ENCODE measurements at places on chromosomes 2 and 18. TPM values are rescaled to one million over a fixed set of nuclear protein-coding genes. Genes with fewer than 3 reads are reported as not detected.

GRCh38 chr2:2586068-2586776 is 255.1 kb upstream of the MYT1L start:
- DNase-seq, result no peak
- H3K27me3 ChIP-seq, result no peaks in the 10 kb centered on the region
- H3K27ac ChIP-seq, result no peak overlapping the region
- H3K4me1 ChIP-seq, result no peaks in the 10 kb centered on the region
- no peaks in the 10 kb centered on the region for H3K36me3 ChIP-seq

GRCh38 chr2:17621781-17622180 is 81.3 kb downstream of the VSNL1 start:
- no peaks in the 10 kb centered on the region for H3K4me1 ChIP-seq
- H3K27me3 ChIP-seq, result no peaks in the 10 kb centered on the region
- no peak overlapping the region for H3K4me3 ChIP-seq
- H3K36me3 ChIP-seq, result no peaks in the 10 kb centered on the region
- no peak for DNase-seq

- H3K4me1 ChIP-seq, result no peaks in the 10 kb centered on the region
- DNase-seq, result no peak
- no peaks in the 10 kb centered on the region for H3K36me3 ChIP-seq
- H3K27me3 ChIP-seq, result no peaks in the 10 kb centered on the region
- no peak overlapping the region for H3K27ac ChIP-seq
Measured at GRCh38 chr18:45222180-45222579, 393.1 kb upstream of the SLC14A2 start.

- no peak overlapping the region for H3K27ac ChIP-seq
- H3K4me3 ChIP-seq, result no peak overlapping the region
- no peaks in the 10 kb centered on the region for H3K4me1 ChIP-seq
- no peaks in the 10 kb centered on the region for H3K36me3 ChIP-seq
Measured at GRCh38 chr2:72947952-72948830, 30.9 kb downstream of the EMX1 start.

DNA sequence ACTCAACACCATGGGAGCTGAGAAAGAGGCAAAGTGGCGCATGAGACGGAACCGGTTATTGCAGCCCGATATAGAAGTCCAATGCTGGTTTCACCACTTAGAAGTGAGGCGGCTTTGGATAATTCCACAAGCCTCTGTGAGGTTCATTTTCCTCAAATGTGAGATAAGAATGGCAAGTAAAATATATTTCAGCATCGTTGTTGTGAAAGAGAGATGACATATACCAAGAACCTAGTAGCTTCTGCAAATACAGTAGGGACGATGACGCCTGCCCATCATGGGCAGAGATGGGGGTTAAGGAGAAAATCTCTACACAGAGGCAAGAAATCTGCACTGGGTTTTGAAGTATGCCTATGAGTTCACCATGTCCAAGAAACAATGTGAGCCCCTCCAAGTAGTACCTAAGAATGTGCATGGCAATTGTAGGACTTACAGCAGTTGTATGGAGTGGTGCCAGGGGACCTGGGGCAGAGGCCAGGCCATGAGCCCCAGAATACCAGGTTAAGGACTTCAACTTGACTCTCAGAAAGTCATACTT is 352.0 kb downstream of the RNF144A start:
- no peak overlapping the region for H3K27ac ChIP-seq
- H3K36me3 ChIP-seq, result no peaks in the 10 kb centered on the region
- H3K4me3 ChIP-seq, result no peak overlapping the region
- H3K27me3 ChIP-seq, result no peaks in the 10 kb centered on the region

The MOCOS gene
- 9.7 TPM for total RNA-seq

DNA sequence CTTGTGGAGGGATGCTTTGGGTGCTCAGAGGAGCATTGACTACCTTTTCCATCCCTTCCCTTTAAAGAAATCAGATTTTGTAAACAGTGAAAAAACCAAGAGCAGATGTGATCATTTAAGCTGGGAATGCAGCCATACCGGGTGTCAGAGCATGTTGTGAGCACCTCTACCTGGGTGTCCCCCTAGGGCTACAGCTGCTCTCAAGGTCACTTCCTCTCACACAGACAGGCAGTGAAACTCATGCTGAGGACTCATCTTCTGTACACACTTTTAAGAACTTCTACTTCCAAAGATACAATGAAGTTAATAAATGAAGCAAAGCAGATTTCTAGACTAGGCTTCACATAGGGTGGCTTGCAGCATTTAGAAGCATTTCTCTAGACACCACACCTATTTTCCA is 48.4 kb upstream of the FRZB start:
- no peak overlapping the region for H3K27ac ChIP-seq
- H3K4me3 ChIP-seq, result no peak overlapping the region
- no peaks in the 10 kb centered on the region for H3K4me1 ChIP-seq
- H3K27me3 ChIP-seq, result no peaks in the 10 kb centered on the region

The C2orf66 gene
- 1.2 TPM for total RNA-seq

DNA sequence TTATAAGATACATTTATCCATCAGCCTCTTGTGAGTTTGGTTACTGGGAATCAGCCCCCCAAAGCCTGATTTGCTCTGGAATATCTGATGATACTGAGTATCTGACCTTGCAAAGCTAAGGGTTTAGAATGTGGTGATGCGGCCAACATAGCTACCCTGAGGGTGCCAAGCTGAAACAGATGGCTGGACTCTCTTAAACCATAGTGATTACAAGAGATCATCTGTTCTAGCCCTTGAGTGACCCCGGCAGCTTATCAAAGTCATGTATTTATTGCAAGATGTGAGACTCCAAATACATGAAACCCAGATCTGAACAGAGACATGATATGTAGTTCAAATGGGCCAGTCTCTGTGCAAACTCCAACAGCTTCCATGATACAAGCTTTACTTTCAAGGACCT is 78.2 kb upstream of the CABLES1 start:
- H3K4me1 ChIP-seq, result no peaks in the 10 kb centered on the region
- no peaks in the 10 kb centered on the region for H3K36me3 ChIP-seq
- H3K27me3 ChIP-seq, result no peaks in the 10 kb centered on the region

The SULT1C4 gene
- 5.9 TPM for total RNA-seq

The TNFRSF11A gene
- 6.4 TPM for total RNA-seq

DNA sequence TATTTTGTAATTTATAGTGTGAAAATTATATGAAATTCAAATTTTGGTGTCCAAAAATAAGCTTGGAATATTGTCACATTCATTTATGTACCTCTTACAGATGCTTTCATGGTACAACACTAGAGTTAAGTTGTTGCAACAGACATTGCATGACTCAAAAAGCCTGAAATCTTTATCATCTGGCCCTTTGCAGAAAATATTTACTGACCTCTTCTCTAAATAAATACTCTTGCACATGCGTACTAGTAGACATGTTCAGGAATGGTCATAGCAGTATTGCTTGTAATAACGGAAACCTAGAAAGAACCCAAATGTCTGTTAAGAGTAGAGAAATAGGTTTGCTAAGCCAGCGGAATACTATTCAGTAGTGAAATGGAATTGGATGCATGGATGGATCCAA is 60.4 kb downstream of the GALNT1 start:
- no peak for DNase-seq
- H3K4me3 ChIP-seq, result no peak overlapping the region
- no peaks in the 10 kb centered on the region for H3K27me3 ChIP-seq
- H3K4me1 ChIP-seq, result no peaks in the 10 kb centered on the region
- H3K27ac ChIP-seq, result no peak overlapping the region
- H3K36me3 ChIP-seq, result no peaks in the 10 kb centered on the region

DNA sequence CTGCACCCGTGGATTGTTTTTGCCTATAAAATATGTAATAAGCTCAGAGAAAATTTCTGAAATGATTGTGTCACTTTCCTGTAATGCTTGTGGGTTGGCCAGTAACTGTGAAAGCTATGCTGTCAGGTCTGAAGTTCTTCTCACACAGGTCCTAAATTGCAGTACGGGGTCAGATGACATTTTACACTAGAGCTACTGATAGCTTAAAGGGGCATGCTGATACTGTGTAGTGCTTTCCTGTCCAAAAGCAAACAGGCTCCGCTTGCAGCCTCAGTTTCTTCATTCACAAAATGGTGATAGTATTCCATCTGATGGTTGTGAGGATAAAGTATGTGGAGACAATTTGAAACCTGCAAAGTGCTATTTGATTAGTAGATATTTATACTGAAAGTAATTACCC is 7.6 kb upstream of the FARSB start:
- no peaks in the 10 kb centered on the region for H3K27me3 ChIP-seq
- H3K27ac ChIP-seq, result no peak overlapping the region
- no peaks in the 10 kb centered on the region for H3K36me3 ChIP-seq
- no peaks in the 10 kb centered on the region for H3K4me1 ChIP-seq

The SERPINB11 gene
- total RNA-seq, result not detected

DNA sequence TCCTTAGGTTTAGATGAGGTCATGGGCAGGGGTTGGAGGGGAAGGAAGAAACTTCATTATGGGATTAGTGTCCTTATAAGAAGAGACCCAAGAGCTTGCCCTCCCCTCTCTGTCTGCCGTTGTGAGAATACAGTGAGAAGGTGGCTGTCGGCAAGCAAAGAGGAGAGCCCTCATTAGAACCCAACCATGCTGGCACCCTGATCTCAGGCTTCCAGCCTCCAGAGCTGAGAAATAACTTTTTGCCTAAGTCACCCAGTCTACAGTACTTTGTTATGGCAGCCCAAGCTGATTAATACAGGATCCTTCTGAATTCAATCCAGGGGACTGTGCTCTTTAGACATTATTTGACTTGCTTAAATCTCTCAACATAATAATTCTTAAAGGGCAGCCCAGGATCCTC is 209.0 kb downstream of the RNF152 start:
- DNase-seq, result no peak
- H3K27ac ChIP-seq, result no peak overlapping the region
- no peaks in the 10 kb centered on the region for H3K27me3 ChIP-seq
- no peak overlapping the region for H3K4me3 ChIP-seq

The MYOM1 gene
- total RNA-seq, result 6.9 TPM

GRCh38 chr2:19349911-19350677 is 8.3 kb downstream of the OSR1 start:
- no peaks in the 10 kb centered on the region for H3K4me1 ChIP-seq
- no peaks in the 10 kb centered on the region for H3K36me3 ChIP-seq
- H3K27me3 ChIP-seq, result peaks cover 6% of the 10 kb centered on the region
- H3K27ac ChIP-seq, result peak overlapping the region; percentile 29
- DNase-seq, result no peak

The SULT1C2 gene
- total RNA-seq, result not detected

The LIPG gene
- total RNA-seq, result 0.16 TPM

DNA sequence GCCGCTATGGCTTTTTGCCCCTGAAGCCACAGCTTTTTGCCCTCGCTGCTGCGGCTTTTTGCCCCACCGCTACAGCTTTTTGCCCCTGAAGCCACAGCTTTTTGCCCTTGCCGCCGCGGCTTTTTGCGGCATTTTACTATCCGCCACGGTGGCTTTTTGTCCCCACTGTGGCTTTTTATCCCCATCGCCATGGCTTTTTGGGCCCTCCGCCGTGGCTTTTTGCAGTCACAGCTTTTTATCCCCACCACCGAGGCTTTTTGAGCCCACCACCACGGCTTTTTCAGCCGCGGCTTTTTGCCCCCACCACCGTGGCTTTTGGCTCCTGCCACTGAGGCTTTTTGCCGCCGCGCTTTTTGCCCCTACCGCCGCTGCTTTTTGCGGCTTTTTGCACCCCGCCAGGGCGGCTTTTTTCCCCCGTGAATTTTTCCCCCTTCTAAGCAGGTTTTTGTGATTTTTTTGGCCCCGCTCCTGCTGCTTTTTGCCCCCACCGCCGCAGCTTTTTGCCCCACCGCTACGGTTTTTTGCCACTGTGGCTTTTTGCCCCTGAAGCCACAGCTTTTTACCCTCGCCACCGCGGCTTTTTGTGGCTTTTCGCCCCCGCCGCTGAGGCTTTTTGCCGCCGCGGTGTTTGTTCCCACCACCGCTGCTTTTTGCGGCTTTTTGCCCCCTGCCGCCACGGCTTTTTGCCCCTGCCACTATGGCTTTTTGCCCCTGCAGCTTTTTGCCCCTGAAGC is 2797.2 kb upstream of the TEKT4 start:
- no peak overlapping the region for H3K27ac ChIP-seq
- H3K27me3 ChIP-seq, result no peaks in the 10 kb centered on the region
- DNase-seq, result no peak
- no peaks in the 10 kb centered on the region for H3K36me3 ChIP-seq

The ZNF396 gene
- 7.8 TPM for total RNA-seq

GRCh38 chr2:26048791-26049190 is 14.9 kb downstream of the RAB10 start:
- no peaks in the 10 kb centered on the region for H3K36me3 ChIP-seq
- H3K4me3 ChIP-seq, result no peak overlapping the region
- no peaks in the 10 kb centered on the region for H3K4me1 ChIP-seq
- H3K27me3 ChIP-seq, result no peaks in the 10 kb centered on the region
- no peak for DNase-seq

The LIMS4 gene
- 0.64 TPM for total RNA-seq

GRCh38 chr2:188456114-188456909 is 164.6 kb downstream of the GULP1 start:
- no peak for DNase-seq
- H3K27ac ChIP-seq, result no peak overlapping the region
- H3K27me3 ChIP-seq, result no peaks in the 10 kb centered on the region

The FAM237A gene
- total RNA-seq, result not detected

DNA sequence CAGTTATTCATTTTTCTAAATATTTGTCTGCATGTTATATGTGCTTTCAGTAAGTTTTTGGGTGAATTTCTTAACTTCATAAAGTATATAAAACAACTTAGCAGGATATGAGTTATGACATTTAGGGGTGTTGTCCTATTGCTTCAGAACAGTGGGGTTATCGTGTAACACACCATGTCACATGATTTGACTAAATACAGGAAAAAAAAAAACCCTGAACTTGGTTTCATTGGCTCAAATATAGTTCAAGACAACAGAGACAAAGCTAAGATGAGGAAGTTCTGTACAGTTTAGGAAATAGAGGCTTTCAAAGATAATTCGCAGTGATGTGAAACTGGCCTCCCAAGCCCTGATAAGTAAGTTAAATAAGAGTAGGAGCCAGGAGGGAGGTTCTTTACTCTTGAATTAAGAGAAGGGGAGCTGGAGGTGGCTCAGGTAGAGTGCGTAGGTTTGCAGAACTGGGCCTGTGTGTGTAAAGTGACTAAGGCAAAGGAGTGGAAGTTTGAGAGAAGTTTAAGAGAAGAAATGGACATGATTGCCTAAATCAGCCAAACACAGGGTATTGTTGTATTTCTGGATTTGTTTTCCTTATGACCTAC is 53.9 kb downstream of the LIMS1 start:
- DNase-seq, result no peak
- peak overlapping the region; percentile 69 for H3K27ac ChIP-seq
- H3K4me3 ChIP-seq, result no peak overlapping the region
- no peaks in the 10 kb centered on the region for H3K36me3 ChIP-seq

- H3K4me3 ChIP-seq, result no peak overlapping the region
- H3K27me3 ChIP-seq, result no peaks in the 10 kb centered on the region
- H3K4me1 ChIP-seq, result no peaks in the 10 kb centered on the region
- no peak overlapping the region for H3K27ac ChIP-seq
Measured at GRCh38 chr2:192749611-192750200, 555.0 kb upstream of the TMEFF2 start.

- H3K27me3 ChIP-seq, result no peaks in the 10 kb centered on the region
- peaks cover 3% of the 10 kb centered on the region for H3K4me1 ChIP-seq
- H3K36me3 ChIP-seq, result no peaks in the 10 kb centered on the region
- no peak for DNase-seq
- H3K27ac ChIP-seq, result no peak overlapping the region
Measured at GRCh38 chr2:33136566-33136965, 189.8 kb downstream of the LTBP1 start.

DNA sequence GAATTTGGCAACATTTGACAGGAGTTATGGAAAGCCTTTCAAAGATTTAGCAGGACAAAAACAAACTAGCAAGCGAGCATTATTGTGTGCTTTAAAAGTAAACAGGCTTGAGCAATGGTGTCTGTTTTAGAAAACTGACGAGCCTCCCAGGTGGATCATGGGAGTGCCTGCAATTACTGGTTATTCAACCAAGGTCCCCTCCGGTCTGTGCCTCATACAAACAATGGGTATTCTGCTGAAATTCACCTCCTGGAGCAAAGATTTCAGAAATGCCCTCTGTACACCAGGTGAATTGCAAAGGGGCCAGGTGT is 22.4 kb downstream of the RTP5 start:
- no peaks in the 10 kb centered on the region for H3K36me3 ChIP-seq
- DNase-seq, result no peak
- no peaks in the 10 kb centered on the region for H3K27me3 ChIP-seq
- H3K4me1 ChIP-seq, result peaks cover 6% of the 10 kb centered on the region

The DSG1 gene
- 2.6 TPM for total RNA-seq

The LRRC30 gene
- total RNA-seq, result not detected

Measured in breast epithelium (tissue), 4 donors.